ENCODE measurements at places on chromosomes 13 and 19.

- peak; percentile 15 for DNase-seq
These were observed 539.6 kb upstream of the SLITRK5 start for GRCh38 chr13:87131611-87132010.

DNA sequence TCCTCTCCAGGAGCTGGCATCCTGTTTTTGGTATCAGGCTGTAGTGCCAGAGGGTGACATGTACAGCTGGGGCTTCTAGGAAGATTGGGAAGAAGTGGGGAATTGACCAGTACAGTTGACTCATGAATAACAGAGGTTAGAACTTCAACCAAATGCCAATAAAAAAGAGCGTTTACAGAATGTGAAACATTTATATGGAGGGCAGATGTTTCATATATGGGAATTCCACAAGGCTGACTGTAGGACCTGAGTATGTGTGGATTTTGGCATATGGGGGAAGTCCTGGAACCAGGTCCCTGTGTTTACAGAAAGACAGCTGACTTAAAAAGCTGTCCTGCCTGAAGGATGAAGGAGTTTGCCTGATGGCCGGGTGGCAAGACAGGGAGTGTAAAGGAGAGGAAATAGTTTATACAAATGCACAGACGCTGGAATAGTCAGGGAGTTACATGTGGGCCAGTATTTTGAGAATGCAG is 5.2 kb downstream of the CHAMP1 start:
- DNase-seq, result no peak

DNA sequence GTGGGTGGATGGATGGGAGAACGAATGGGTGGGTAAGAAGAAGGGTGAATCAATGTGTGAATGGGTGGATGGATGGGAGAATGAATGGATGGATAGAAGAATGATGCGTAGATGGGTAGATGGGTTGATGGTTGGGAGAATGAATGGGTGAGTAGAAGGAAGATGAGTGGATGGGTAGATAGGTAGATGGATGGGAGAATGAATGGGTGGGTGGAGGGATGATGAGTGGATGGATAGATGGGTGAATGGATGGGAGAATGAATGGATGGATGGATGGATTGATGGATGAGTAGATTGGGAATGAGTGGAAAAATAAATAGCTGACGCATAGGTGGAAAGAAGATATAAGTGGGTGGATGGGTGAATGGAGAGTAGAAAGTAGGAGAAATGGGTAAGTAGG is 16.5 kb downstream of the VSTM2B start:
- DNase-seq, result no peak

GRCh38 chr13:43111559-43112400 is 88.4 kb downstream of the DNAJC15 start:
- DNase-seq, result peak; percentile 64

DNA sequence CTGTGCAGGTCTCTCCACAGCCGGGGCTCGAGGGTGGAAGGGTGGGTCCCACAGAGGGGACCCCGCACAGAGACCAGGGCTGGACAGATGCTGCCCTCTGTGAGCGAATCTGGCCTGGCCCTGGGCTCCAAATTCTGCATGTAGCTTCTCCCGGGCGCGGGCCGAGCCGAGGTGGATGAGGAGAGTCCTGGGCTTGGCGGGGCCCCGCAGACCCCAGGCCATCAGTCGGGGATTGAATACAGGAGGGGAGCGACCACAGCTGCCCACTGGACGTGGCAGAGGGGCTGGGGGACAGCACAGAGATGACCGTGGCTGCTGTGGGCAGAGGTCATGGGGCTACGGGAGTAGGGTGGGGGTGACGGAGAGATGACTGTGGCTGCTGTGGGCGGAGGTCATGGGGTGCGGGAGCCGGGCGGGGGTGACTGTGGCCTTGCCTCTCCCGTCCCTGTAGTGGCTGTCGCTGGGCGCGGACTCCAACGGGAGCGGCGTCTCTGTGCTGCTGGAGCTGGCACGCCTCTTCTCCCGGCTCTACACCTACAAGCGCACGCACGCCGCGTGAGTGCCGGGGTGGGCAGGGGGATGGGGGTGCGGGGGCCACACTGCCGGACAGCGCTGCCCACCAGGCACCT is 15.5 kb downstream of the NCLN start:
- DNase-seq, result no peak

DNA sequence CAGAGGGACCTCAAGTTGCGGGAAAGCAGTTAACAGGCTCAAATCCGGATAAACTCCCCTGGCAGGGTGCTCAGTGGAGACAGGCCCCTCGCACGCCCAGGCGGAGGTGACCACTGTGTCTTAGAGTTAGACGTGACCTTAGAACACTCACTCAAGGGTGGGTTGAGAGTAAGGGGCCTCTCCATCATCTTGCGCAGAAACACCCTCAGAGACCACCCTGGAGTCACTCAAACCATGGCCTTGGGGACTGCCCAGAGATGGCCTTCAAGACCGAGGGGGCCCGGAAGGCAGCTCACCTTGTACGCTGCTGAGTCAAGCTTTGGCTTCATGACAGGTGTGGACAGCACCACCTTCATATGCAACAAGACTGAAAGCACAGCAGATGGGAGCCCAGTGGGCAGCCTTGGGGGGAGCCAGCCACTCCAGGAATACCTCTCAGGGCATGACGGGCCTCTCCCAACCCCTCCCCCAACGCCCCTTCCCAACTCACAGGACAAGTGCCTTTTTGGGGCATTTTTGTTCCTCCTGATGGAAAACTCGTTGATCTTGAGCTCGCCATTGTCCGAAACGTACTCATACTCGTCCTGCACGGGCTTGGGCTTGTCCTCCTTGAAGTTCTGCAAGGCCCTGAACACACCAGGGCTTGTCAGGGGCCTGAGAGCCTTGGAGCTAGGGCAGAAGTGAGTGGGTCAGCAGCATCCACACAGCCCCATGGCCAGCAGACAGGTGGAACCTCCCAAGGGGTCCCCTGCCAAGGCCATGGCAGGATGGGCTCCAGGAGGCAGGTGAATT is 229.2 kb downstream of the TUBA3C start:
- no peak for DNase-seq

DNA sequence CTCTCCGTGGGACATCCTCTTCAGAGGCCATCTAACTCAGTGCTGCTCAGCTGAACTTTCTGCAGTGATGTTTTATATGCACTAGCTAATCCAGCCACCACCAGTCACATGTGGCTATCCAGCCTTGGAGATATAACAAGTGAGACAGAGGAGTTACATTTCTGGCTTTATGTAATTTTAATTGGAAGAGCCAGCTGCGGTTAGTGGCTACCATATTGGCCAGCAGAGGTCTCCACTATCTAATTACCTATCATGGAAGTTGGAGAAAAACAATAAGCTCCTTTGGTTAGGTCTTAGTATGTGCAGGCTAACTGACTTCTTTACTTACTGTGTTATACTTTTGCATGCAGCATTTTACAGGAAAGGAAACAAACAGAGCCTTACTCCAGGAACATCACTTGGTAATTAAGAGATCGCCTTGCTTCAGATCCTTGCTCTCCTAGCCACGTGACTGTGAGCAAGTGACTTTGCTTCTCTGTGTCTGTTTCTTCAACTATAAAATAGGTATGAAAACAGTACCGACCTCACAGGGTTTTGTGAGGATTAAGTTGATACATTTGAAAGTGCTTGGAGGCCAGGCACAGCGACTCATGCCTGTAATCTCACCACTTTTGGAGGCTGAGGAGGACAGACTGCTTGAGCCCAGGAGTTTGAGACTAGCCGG is 1.6 kb upstream of the KLK10 start:
- peak; percentile 58 for DNase-seq

DNA sequence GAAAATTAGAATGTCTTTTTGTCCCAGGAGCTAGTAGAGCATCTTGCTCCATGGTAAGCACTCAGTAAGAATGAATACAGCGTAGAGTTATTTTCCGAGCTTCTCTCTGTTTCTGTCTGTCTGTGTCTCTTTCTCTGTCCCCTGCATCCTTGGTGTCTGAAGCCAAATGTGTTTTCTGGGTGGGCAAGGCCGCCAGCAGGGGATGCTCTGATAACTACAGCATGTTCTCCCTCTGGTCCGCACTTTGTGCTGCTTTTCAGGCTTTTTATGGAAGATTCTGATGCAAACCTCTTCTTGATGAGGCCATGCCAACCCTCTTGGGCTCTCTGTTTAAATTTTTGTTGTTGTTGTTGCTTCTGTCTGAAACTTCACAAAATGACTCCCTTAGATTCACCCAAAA is 142.8 kb upstream of the UBL3 start:
- DNase-seq, result no peak

DNA sequence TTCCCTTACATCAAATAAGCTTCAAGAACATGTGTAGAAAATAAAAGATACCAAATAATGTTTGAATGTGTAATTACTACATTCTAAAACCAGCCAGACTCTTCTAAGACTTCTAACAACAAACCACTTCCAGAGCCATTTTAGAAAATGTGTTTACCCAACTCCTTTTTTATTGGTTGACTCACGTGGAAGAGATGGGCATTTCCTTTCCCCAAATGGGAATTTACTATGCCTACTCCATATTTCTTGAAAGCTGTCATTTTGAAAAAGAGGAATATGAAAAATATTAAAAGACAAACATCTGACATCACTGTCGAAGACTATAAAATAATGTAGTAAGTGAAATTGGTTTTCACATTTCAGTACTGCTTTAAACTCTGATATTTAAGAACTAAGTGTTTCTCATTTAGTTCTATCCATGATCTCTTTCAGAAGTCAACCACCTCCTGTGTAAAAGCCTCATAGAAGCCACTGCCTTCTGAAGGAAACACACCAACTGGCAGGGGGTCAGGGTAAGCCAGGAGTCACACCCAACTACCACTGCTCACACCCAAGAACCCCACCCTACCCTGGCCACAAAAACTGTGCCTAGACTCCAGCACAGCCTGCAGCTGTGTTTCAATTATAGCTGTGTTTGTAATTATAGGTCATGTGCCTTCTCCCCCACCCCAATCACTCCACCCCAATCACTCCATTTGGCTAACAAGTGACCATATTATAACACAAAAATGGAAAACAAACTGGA is 86.8 kb downstream of the UBL3 start:
- no peak for DNase-seq

- peak; percentile 72 for DNase-seq
These were observed 26.2 kb downstream of the OPA3 start for GRCh38 chr19:45558399-45558878.

- peak; percentile 86 for DNase-seq
These were observed at the start of gene ZNF112 for GRCh38 chr19:44356383-44357111. Gene ZNF112, minus strand, starts transcription at chr19:44356680. Its CDS starts 16,141 bp downstream, at chr19:44340539.

DNA sequence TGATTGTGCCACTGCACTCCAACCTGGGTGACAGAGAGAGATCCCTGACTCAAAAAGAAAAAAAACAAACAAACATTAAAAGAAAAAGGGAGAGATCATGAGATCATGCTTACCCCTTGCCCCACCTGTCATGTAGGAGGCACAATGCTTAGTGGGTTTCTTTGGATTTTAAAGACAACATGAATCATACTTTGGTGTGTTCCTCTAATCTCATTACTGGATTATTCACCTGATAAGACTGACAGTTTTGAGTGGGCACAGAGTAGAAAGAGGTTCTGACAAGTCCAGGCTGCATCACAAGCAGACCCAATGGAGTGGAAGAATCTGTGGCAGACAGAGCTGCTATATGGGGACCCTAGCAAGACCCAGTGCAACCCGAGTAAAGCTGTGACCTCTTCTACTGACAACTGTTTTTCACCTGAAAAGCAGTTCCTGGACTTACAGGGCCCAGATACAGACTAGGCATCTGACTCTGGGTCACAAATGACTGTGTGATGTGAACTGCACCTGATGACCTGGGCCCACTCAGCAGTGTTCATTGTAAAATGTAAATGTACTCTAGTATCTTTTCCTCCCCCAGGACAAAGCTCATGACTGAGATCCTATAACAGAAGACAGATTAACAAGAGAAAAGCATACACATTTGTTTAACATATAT is 28.9 kb upstream of the USP12 start:
- no peak for DNase-seq

DNA sequence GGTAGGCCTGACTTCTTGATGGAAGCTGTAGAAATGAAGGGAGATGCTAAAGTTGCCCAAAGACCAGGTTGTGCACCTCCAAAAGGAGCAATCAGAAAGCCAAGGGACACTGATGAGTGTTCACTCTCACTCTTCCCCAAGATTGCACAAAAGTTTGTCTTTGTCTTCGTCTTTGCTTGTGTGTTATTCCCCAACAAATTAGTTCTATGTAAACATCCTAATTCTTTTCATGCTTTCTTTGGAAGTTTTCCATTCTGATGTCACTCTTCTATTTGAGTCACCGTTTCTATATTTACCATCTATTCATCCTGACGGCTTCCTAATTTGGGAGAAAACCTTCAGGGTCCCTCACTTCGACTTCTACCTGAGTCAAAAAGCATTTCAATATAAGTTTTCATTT is 3.7 kb upstream of the TMEM272 start:
- no peak for DNase-seq

- no peak for DNase-seq
These were observed 25.0 kb upstream of the NAPA start for GRCh38 chr19:47539747-47540311.

DNA sequence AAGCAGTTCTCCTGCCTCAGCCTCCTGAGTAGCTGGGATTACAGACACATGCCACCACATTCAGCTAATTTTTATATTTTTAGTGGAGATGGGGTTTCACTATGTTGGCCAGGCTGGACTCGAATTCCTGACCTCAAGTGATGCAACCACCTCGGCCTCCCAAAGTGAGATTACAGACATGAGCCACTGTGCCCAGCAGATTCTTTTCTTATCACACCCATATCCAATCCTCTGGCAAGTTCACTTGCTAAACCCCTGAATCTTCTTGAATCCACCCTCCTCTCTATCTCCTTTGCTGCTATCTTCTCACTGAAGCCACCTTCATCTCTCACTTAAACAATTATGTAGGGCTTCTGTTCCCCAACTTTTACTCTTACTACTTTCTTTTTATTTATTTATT is 17.5 kb downstream of the TMEM143 start:
- DNase-seq, result no peak

DNA sequence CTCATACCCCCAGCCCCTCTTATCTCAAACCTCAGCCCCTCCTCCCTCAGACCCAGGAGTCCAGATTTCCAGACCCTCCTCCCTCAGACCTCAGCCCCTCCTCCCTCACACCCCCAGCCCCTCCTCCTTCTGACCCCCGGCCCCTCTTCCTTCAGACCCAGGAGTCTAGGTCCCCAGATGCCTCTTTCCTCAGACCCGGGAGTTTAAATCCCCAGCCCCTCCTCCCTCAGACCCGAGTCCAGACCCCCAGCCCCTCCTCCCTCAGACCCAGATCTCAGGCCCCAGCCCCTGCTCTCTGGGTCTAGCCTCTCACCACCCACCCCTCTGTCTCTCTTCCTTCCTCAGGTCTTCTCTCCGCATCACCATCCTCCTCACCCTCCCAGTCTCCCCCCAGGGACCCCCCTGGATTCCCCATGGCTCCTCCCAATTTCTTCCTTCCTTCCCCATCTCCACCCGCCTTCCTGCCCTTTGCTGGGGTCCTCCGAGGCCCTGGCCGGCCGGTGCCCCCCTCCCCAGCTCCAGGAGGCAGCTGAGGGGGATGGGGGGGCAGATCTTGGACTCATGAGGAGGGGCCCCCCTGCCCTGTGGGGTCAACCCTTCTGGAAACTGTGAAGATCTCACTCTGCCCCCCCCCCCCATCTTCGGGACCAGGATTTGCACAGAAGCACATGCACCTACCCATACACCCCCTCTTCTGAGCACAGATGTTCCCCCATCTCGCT is 10.7 kb downstream of the BCL3 start:
- DNase-seq, result no peak

Data from HAP-1 (cell line).